ENCODE measurements at places on chromosomes 11 and 22. TPM values are rescaled to one million over a fixed set of nuclear protein-coding genes. Genes with fewer than 3 reads are reported as not detected.

B3GAT1 gene
- total RNA-seq = 0.32 TPM

- no peaks in the 10 kb centered on the region for H3K27me3 ChIP-seq
- no peak overlapping the region for H3K4me3 ChIP-seq
- DNase-seq = no peak
- no peaks in the 10 kb centered on the region for H3K36me3 ChIP-seq
Measured at GRCh38 chr22:32634421-32634981, 159.9 kb downstream of the FBXO7 start.

GRCh38 chr11:79030448-79030847 is 410.4 kb downstream of the TENM4 start:
- H3K27me3 ChIP-seq = no peaks in the 10 kb centered on the region
- H3K27ac ChIP-seq = no peak overlapping the region

DNA sequence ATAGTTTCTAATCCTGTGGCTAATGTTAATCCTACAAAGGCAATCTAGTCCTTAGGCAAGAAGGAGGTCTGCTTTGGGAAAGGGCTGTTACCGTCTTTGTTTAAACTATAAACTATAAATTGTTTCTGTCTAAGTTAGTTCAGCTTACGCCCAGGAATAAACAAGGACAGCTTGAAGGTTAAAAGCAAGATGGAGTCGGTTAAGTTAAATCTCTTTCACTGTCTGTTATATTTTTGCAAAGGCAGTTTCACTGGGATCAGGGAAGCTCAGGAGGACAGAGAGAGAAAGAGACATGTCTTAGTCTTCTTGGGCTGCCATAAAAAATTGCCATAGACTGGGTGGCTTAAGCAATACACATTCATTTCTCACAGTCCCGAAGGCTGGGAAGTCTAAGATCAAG is 27.6 kb upstream of the CEP295 start:
- H3K4me3 ChIP-seq = no peak overlapping the region
- no peak for DNase-seq
- no peaks in the 10 kb centered on the region for H3K4me1 ChIP-seq
- no peak overlapping the region for H3K27ac ChIP-seq
- no peaks in the 10 kb centered on the region for H3K27me3 ChIP-seq

- H3K27ac ChIP-seq = peak overlapping the region; percentile 74
- H3K4me3 ChIP-seq = peak overlapping the region; percentile 68
- DNase-seq = no peak
- H3K4me1 ChIP-seq = peaks cover 3% of the 10 kb centered on the region
- H3K36me3 ChIP-seq = no peaks in the 10 kb centered on the region
Measured at GRCh38 chr11:107859459-107860239, 1.1 kb upstream of the SLC35F2 start.

GRCh38 chr22:49024775-49025440 is 802.8 kb downstream of the BRD1 start:
- no peaks in the 10 kb centered on the region for H3K4me1 ChIP-seq
- H3K27me3 ChIP-seq = peaks cover 24% of the 10 kb centered on the region
- H3K36me3 ChIP-seq = no peaks in the 10 kb centered on the region
- no peak overlapping the region for H3K4me3 ChIP-seq
- DNase-seq = no peak
- no peak overlapping the region for H3K27ac ChIP-seq
